Muscle of leg (tissue), 16 donors: ENCODE measurements at places on chromosomes 12 and 14. TPM values are rescaled to one million over a fixed set of nuclear protein-coding genes. Genes with fewer than 3 reads are reported as not detected.

TGM1 gene
- total RNA-seq: 0.71 TPM

PRH2 gene
- total RNA-seq: not detected

GRCh38 chr12:109654357-109654756, 59.3 kb upstream of the FAM222A start:
- peak; percentile 32 for DNase-seq
- H3K4me3 ChIP-seq: no peak overlapping the region
- H3K4me1 ChIP-seq: peaks cover 15% of the 10 kb centered on the region
- H3K27me3 ChIP-seq: peaks cover 13% of the 10 kb centered on the region
- peak overlapping the region; percentile 51 for H3K27ac ChIP-seq
- H3K36me3 ChIP-seq: no peaks in the 10 kb centered on the region

DNA sequence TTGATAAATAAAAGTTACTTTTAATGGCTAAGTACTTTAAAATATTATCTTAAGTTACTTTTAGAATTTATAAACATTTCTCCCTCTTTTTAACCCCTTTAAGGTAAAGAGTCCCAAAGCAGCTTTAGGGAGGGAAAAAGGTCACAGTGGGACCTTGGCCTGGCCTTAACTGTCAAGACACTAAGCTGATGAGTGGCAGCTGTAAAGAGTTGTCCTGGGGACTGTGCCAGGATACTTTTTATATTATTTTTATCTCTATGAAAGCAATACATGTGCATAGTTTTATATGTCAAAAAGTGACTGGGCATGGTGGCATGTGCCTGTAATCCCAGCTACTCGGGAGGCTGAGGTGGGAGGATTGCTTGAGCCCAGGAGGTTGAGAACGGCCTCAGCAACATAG, 94.2 kb upstream of the RESF1 start:
- H3K4me3 ChIP-seq: no peak overlapping the region
- H3K4me1 ChIP-seq: no peaks in the 10 kb centered on the region
- H3K27ac ChIP-seq: no peak overlapping the region
